H4 (cell line): ENCODE measurements at places on chromosomes 4 and X. TPM values are rescaled to one million over a fixed set of nuclear protein-coding genes. Genes with fewer than 3 reads are reported as not detected.

GRCh38 chrX:41303013-41303412, 30.9 kb upstream of the DDX3X start:
- DNase-seq = no peak

- DNase-seq = peak; percentile 16
Observed at GRCh38 chrX:135345107-135345589, 35.9 kb downstream of the ETDC start.

- peak; percentile 72 for DNase-seq
Observed at GRCh38 chrX:106177106-106177981, 9.2 kb downstream of the PWWP3B start.

GRCh38 chr4:72468904-72469502, 100.0 kb downstream of the ADAMTS3 start:
- no peak for DNase-seq

GRCh38 chrX:16610121-16610621, 39.8 kb upstream of the S100G start:
- no peak for DNase-seq

DNA sequence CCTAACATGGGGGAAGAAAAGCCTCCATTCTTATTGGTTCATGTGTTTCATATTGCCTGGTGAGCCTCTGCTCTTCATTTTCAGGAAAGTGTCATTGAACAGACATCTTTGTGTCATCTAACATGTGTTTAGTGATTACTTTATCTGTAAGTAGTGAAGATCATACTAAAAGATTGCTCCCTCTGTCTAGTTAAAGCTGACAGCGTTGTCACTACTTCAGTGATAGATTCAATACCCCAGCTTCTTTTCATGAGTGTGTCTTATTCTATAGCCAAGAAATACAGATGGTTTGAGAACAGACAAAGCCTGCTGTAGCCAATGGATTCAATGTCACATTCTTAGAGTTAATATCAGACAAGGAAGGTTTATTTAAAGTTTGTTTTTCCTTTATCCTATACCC, 85.1 kb downstream of the NKX6-1 start:
- no peak for DNase-seq

- DNase-seq = no peak
Observed at GRCh38 chr4:82415922-82416365, 14.3 kb downstream of the HNRNPDL start.

GRCh38 chr4:83489711-83490326, 4.9 kb upstream of the ABRAXAS1 start:
- no peak for DNase-seq

DNA sequence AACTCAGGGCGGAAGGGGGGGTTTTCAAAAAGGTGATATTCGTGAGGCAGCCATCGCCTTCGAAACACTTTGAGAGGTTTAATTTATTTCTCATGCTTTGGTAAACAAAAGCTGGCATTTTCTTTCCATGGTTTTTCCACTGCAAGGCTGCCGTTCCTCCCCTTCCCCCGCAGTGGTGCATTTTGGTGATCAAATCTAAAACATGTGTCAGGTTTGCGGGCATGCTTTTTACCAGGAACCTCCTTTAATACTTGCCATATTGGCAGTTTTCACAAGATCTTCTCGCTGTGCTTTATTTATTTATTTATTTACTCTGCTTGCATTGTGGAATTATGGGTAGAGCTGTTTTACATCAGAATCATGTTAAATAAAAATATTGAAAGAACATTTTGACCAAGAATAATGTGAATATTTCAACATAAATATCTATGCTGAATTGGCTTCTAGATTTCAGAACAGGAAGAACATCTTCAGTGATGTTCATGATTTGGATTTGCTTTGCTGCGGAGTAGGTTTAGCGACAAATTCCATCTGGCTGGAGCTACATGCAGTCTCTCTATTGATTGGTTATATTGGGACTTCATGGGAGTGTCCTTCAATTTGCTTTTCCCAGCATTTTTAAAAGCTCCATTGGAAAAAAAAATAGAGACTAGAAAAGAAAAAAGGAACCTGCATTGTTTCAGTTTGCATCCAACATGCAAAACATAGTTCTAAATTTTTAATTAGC, 54.4 kb downstream of the STOX2 start:
- no peak for DNase-seq

DNA sequence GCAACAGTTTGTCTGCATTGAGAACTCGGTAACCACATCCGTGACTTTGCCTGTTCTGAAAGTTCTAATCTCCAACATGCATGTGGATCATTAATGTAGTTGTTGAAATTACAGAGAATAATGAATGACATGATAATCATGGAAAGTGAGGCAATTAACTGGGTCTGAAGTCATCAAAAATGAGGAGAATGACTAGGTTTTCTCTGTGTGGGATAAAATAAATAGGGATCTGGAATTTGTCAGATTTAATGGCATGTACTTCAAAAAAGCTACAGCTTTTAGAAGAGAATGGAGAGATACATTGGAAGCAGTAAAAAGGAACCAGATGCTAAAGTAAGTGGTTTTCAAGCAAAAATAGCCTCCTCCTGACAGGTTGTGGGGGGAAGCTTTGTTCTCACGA, 59.3 kb downstream of the AFM start:
- no peak for DNase-seq

- peak; percentile 43 for DNase-seq
Observed at GRCh38 chrX:95382799-95383198, 1301.8 kb upstream of the DIAPH2 start.

DNA sequence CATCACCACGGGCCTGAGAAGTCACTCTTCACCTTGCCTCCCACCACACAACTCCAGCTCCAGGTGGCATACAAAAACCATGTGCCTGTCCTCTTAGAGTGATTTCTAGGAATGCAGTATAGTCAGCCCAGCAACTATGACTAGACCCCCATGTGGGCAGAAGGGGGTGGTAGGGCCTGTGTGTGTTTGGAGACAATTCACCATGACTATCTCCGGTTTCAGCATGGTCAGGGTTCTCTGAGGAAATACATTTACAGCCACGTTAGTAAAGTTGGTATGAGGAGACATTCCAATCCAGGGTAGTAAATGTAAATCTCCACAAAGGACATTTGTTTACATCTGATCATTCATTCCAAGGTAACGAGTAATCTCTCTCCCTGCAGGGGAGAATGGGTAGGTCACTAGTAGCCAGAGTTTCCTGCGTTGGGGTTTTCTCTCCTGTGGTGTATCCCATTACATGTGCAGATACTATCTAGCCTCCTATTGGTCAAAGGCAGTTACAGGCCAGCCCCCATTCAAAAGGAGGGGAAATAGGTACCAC, 4.2 kb upstream of the MTMR1 start:
- DNase-seq = peak; percentile 91

DNA sequence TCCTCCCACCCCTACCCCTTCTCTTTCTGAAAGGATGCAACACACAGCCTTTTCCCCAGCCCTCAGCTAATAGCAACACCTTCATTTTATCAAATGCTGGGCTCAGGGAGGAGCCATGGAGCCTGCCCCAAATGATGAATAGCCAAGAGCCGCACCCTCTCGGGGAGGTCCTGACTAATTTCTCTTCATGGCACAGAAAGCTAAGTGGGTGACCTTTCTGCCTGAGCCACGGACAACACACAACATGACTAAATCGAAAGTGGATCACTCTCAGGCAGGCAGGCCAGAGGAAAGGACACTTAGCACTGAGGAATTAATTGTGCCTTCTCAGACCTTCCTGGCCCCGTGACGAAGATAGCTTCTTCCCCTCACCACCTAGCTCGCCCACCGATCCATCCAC, 165.1 kb upstream of the RAI2 start:
- DNase-seq = no peak

IGSF1 gene
- 1.9 and 2.0 TPM in 2 replicates for total RNA-seq

FHIP1A gene
- 1.8 and 5.5 TPM in 2 replicates for total RNA-seq

RBMX2 gene
- total RNA-seq = 39.8 and 45.6 TPM in 2 replicates

ADAM29 gene
- total RNA-seq = not detected in 2 replicates

DGKQ gene
- 5.1 and 5.7 TPM in 2 replicates for total RNA-seq

GYPE gene
- not detected in 2 replicates for total RNA-seq

SEC24B gene
- total RNA-seq = 12.1 and 19.4 TPM in 2 replicates

ADH1B gene
- not detected in 2 replicates for total RNA-seq
